ENCODE measurements at places on chromosomes 4 and X. TPM values are rescaled to one million over a fixed set of nuclear protein-coding genes. Genes with fewer than 3 reads are reported as not detected.

PNMA6F gene
- not detected for total RNA-seq

SLC49A3 gene
- total RNA-seq: 12.0 TPM

RNF212 gene
- not detected for total RNA-seq

MAGEA4 gene
- total RNA-seq: not detected

SMPX gene
- 726 TPM for total RNA-seq

TEX11 gene
- total RNA-seq: not detected

TBC1D9 gene
- 11.4 TPM for total RNA-seq

PARM1 gene
- 90.7 TPM for total RNA-seq

CFAP99 gene
- not detected for total RNA-seq

DGAT2L6 gene
- total RNA-seq: not detected

UGT2A1 gene
- not detected for total RNA-seq

UNC5C gene
- total RNA-seq: 2.0 TPM

GAGE13 gene
- total RNA-seq: not detected

PPEF1 gene
- total RNA-seq: 0.58 TPM

SLC25A43 gene
- 1.4 TPM for total RNA-seq

RPS6KA6 gene
- 0.41 TPM for total RNA-seq

TEX13D gene
- not detected for total RNA-seq

MAGEA10 gene
- not detected for total RNA-seq

NCAPG gene
- total RNA-seq: 0.38 TPM

CXCL10 gene
- not detected for total RNA-seq

COL25A1 gene
- 0.77 TPM for total RNA-seq

SSX2 gene
- not detected for total RNA-seq

RASL11B gene
- 8.7 TPM for total RNA-seq

CXorf51B gene
- total RNA-seq: not detected

ARX gene
- total RNA-seq: not detected

F11 gene
- total RNA-seq: 0.30 TPM

MAMLD1 gene
- 1.8 TPM for total RNA-seq

REELD1 gene
- not detected for total RNA-seq

ODAPH gene
- total RNA-seq: not detected
